ENCODE measurements at places on chromosomes 2 and 18.

DNA sequence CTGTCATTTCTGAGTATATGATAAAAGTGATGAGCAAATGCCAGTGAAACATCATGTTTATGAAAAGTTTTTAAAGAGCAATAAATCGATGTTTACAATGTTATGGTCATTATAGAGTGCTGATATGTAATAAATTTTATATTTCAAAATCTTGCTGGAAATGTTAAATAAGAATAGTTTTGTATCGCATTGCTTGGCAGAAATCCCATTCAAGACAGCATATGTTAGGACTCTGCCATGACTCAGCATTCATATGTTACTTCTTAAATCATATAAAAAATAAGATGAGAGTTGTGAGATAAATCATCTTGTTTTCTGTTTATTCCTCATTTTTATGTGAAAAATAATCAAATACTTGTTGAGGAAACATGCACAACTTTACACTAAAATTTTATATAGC lies 949.9 kb upstream of the NRXN1 start:
- no peak for DNase-seq

DNA sequence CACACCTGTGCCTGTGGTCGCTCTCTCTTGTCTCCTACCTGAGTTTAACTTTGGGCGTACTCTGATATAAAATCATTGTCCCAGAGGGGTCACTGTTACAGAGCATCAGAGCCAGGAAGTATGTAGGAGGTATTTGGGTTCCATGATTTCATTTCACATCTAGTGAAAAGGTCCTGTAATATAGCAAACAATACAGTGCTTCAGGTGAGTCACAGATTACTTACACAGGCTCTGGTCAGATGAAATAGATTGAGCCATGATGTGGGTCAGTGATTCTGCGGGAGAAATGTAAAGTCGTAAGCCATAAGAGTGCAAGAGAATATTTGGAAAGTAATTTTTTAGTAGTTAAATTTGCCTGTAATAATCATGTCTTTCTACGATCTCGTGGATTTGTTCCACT lies 70.2 kb downstream of the SOCS6 start:
- DNase-seq, result no peak

DNA sequence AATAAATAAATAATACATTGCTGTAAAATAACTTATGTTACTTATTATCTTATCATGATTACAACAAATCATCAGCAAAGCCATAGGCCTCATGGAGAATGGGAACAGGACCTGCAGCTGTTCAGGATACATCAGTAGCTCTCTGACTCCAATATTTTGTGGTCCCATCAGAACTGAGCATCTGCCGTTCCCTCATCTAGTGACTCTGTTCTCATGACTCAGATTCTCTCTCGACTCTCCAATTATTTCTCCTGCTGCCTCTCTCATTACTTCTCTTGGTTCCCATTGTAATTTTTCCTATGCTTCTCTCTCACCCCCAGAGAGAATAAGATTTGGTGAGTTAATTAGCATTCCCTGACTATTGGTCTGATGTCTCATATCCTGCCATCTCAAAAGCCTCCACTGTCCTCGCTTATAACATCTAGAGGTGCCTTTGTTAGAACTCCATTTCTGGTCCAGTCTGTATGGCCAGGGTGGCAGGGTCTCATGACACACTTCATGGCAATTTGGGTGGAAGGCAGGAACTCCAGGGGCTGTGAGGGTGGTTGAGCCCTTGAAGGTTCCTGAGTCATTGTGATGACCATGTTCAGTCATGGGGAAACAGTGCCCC lies 78.0 kb upstream of the TANC1 start:
- no peak for DNase-seq

- no peak for DNase-seq
Observed at GRCh38 chr2:126543081-126543480, 112.9 kb upstream of the GYPC start.

DNA sequence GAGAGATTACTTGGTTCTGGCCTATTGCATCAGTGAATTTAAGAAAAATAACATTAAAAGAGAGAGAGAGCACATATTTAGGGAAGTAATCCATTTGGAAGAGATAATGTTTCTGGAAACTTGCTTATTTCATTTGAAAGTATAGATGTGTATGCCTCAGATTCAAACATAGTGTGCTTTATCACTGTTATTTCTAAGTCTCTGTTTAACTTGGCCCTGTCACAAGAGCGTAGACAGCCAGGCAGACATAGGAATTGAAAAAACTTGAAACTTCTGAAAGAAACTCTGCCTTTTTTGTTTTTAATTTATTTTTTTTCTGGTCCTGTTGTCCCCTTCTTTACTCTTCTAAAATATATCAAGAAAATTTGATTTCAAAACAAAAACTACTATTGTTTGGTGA lies 849.1 kb downstream of the CNTNAP5 start:
- no peak for DNase-seq

GRCh38 chr2:65103013-65103715 lies 26.7 kb downstream of the RAB1A start:
- DNase-seq, result no peak

DNA sequence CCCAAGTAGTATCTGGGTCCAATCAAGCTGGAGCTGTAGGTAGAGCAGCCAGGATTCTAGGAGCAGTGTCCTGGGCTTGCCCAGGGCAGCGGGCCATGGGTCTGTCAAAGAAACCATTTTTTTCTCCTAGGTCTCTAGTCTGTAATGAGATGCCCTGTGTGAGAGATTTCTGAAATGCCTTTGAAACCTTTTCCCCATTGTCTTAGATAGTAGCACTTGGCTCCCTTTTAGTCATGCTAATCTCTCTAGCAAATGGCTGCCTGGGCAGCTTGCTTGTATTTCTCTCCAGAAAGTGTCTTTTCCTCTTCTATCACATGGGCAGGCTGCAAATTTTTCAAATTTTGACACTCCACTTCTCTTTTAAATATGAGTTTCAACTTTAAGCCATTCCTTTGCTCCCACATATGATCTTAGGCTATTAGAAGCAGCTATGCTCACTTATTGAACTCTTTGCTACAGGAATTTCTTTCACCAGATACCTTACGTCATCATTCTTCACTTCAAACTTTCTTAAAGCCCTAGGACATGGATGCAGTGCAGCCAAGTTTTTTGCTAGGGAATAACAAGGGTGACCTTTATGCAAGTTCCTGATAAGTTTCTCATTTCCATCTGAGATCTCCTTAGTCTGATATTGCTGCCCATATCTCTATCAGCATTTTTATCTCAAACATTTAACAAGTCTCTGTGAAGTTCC lies 890.2 kb upstream of the VRK2 start:
- DNase-seq, result no peak

- DNase-seq, result no peak
Observed at GRCh38 chr2:10221976-10222870, 80.5 kb upstream of the HPCAL1 start.

GRCh38 chr2:127255146-127255545 lies 35.0 kb upstream of the CYP27C1 start:
- no peak for DNase-seq

GRCh38 chr2:120605231-120605935 lies 130.3 kb upstream of the GLI2 start:
- no peak for DNase-seq

- no peak for DNase-seq
Observed at GRCh38 chr2:121836611-121837010, 81.2 kb downstream of the TSN start.

DNA sequence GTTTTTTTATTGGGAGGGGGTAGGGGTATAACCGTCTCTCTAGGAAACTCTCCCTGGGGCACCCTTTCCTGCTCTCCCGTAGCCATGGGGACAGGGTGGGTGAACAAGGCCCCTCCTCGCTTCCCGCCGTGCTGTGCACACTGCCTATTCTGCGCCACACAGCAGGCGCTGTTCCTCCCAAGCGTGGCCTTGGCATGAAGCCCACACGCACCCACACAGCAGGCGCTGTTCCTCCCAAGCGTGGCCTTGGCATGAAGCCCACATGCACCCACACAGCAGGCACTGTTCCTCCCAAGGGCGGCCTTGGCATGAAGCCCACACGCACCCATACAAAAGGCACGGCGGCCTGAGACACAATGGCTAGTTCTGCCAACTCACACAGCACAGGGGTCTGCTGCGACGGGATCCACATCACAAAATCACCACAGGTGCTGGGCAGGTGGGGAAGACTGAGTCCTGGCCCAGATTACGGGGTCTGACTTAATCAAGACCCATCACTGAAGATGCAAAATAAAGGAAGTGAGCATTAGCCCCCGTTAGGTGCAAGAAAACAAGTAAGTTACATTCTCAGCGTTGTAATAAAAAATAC lies 46.6 kb upstream of the TPO start:
- DNase-seq, result peak; percentile 4

DNA sequence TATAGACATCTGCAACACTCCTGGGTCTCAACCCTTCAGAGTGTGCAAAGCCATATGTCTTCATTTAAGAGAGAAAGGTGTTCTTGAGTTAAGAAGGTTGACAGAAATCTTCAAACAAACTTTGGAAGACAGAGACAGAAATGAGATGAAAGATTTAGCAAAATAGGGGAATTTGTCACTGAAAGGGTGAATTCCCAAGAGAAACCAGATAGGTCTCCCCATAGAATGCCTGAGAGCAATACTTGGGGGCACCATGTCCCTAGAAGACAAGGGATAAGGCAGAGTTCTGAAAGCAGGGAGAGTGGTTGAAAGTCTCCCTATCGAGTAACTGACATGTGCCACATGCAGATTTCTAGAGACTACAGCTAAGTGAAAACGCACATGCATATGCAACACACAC lies 50.0 kb downstream of the AP1S3 start:
- no peak for DNase-seq

All from T-cell (primary cell).